ENCODE measurements at places on chromosomes 12 and 14. TPM values are rescaled to one million over a fixed set of nuclear protein-coding genes. Genes with fewer than 3 reads are reported as not detected.

DNA sequence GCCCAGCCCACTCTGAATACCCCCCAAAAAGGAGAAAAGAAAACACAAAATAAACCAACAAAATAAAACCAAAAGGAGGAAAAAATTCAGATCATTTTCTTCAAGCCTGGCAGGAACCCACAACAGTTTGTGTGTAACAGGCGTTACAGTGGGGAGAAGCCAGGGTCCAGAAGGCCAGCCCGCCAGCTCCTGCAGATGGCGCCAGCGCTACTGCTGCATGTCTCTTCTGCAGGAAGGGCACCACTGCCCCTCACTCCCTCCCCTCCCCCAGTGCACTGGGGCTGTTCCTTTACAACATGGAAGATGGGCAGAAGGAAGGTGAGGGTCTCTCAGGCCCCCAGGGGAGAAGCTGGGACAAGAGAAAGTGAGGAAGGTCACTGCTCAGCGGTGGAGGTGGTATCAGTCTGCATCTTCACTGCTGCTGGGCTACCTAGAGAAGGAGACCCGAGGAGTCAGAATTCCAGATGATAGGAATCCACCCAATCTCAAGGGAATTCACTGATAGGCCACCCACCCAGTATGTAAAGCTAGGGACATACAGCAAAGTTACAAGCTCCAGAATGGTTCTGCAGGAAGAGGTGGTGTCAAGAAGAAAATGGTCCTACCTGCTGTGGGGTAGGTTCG, 2.3 kb upstream of the NOP2 start:
- peak; percentile 55 for DNase-seq

- DNase-seq, result no peak
These were observed 67.8 kb downstream of the GALNT8 start for GRCh38 chr12:4787965-4788364.

The HEBP1 gene
- 6.1 TPM for total RNA-seq

DNA sequence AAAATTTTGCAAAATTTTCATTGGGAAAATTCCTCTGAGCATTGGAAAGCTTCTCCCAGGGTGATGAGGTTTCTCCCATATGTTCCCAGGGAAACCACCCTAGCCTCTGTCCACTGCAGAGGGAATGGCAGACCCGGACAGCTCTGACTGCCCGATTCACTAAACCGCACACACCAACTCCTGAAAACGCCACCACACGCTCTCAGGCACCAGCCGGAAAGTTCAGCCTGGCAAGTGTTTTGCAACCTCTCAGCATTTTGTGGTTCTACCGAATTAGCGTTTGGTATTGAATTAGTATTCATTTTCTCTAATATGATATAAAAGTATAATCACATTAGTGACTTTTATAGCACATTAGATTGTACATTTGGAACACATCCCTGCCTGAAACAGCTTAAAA, 213.4 kb downstream of the PHETA1 start:
- DNase-seq, result no peak

The PPM1H gene
- total RNA-seq, result 9.7 TPM

- DNase-seq, result no peak
These were observed 218.1 kb downstream of the APAF1 start for GRCh38 chr12:98863167-98863566.

The KRT3 gene
- not detected for total RNA-seq

The OLR1 gene
- total RNA-seq, result 0.06 TPM

- DNase-seq, result no peak
These were observed 595.1 kb upstream of the ATP2B1 start for GRCh38 chr12:90303771-90304170.

DNA sequence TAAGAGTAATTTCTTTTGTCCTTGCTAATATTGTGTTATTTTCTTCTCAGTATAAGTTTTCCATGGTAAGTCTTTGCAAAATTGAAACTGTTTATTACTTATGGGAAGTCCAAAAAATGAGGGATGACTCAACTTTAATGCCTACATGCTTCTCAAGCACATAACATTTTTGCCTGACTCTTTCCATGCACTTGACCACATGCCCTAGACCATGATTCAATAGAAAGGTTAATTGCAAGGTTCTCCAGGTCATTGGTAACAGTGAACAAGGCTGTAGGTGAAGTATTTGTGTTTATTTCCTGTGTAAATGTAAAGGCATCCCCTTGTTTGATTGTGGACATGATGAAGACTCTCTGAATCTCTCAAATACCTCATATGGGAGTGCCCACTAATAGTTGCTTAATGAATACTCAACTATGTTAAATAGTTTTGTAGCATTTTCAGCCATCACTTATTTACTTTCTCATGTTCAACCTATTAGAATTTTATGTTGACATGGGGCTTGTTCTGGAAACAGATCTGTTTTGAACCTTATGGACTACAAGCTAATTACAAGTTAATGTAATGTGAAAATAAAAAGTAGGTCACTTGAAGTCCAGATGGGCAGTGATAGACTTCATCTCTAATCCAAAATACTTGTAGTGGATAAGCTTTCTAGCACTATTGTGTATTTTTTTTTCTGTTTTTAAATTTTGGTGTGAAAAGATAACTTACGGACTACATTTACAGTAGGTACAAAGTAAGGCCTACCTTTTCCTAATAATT, 131.7 kb downstream of the TMTC2 start:
- DNase-seq, result no peak

DNA sequence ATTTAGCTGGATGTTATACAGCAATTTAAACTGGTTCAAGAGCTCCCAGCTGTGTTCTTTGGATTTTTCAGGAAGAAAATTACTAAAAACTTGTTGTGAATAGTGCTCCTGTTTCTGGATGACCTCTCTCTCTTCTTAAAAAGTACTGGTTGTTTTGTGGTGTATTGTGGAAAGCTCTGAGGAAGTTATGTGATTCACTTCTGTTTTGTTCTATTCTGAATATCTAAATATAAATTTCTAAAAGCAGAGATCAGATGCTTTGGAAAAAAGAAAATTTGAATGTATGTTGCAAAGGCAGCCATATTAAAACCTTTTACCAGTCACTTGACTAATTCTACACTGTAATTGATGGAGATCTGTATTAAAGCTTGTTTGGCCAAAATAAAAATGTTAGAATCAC, 3.4 kb upstream of the C3AR1 start:
- no peak for DNase-seq

DNA sequence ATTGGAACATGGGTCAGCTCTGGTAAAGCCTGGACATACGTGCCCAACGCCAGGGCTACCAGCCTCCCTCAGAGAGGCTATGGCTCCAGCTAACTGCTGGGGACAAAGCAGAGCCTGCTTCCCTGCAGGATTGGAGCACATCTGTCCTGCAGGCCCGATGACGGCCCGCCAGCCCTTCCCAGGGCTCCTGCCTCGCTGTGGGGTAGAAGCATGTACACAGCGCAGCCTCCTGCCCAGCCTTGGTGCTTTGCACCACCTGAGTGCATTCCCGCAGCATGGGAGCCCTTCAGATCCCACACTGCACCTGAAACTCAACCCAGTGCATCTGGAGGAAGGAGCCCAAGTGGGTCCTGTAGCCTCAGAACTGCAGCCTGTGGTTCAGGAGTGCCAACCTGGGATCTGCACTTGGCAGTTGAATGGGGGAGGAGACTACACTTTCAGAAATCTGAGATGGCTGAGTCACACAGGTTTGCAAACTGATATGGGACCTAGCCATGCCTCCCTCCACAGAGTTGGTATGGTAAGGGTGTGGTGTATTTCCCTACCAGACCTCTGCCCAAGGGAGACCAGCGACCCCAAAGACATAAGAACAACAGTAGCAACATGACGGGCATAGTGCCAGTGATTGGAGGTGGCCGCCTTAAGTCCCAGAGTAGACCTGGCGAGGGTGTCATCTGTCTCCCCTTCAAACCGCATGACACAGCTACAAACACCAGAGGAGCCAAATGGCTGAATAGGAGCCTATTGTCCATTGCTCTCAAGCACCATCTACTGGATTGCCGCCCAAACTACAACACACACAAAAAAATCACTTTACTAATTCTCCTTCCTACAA, 273.9 kb upstream of the MIS18BP1 start:
- no peak for DNase-seq

DNA sequence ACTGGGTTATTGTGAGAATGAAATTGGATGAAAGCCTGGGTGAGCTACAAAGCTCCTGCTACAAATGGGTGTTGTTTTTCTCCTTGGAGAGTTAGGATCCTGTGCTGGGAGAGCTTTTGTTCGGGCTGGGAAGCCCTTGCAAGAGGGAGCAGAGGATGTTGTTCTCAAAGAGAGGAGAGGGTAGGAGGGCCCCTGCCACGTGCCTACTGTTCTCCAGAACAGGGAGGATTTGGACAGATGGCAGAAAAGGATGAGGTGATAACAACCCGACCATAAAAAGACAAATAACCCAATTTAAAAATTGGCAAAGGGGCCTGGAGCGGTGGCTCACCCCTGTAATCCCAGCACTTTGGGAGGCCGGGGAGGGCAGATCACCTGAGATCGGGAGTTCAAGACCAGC, 68.8 kb downstream of the GALNT16 start:
- DNase-seq, result no peak

- peak; percentile 1 for DNase-seq
These were observed 3.4 kb downstream of the RTL1 start for GRCh38 chr14:100899884-100900771.

DNA sequence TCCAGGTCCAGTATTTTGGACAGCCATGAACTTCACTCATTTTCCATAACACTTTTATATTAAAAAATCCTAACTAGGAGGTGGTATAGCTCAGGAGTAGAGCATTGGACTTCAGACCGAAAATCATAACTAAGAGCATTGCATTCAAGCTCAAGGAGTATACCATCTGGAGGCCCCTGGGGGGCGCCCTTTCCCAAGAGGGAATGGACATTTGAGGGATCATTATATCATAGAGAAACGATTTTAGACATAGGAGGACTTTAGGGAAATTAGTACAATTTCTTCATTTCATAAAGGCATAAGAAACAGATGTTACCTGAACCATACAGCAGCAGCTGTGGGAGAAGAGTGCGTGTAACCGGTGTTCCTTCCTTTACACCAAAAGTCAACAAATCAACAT, 5.2 kb upstream of the ATG14 start:
- peak; percentile 29 for DNase-seq

- no peak for DNase-seq
These were observed 94.2 kb upstream of the TBX5 start for GRCh38 chr12:114500131-114500530.

DNA sequence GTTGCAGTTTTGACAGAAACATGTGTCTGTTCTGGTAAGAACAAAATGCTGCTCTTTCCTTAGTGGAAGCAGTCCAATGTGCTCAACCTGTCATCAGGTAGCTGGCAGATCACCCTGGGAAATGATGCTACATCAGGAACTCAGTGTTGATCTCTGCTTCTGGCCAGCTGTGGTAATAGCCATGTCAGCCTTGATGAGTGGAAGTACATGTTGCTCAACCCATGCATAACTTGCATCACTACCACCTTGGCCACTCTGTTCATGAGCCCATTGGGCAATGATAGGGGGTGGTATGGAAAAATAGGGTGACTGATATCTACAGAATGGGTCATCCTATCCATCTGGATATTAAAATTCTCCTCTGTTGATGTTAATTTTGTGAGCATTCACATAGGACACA, 411.0 kb downstream of the C12orf50 start:
- DNase-seq, result no peak

DNA sequence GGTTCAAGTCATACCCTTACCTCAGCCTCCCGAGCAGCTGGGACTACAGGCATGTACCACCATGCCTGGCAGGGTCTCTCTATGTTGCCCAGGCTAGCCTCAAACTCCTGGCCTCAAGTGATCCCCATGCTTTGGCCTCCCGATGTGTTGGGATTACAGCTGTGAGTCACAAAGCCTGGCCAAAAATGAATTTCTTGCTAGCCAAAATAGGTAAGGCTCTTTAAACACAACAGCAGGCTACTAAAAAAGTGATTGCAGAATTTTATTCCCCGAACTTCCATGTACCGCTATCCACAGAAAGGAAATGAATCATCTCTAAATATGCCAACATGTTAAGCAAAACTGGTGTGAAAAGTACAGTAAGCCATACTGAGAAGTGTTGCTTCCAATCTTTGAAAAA, 50.6 kb downstream of the WDHD1 start:
- DNase-seq, result peak; percentile 62

The RHOJ gene
- total RNA-seq, result 9.5 TPM

DNA sequence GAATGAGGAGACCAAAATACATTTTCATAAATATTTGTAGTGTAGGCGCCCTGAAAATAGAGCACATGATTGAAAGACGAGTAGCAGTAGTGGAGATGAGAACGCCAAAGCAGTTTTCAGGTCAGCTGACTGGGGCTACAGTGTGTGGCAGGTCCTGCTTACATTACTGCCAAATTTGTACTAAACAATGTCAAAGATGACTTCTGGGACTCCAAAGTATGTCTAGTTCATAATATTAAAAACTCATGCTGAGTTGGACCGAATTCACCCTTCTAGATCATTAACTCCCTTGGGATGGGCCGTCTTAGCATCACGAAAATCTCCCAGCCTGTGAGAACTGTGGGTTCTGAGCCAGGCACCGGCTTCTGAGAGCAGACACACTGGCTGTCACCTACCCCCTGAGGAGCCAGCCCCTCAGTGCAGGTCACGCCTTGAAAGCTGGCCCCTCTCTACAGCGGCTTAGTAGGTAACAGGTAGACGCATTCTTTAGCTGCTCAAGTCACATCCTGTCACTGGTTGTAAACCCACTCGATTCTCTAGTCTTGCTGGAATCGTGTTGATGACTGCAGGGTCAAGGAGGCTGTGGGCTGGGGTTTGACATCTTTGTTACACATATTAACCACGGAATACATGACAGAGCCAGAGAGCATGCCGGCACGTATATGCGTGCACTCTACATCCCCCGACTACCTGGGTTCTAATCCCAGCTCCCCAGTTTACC, 210.4 kb downstream of the ETV6 start:
- no peak for DNase-seq

- DNase-seq, result no peak
These were observed 6.2 kb downstream of the PIK3C2G start for GRCh38 chr12:18267427-18268099.

The KIF26A gene
- 1.7 TPM for total RNA-seq
